ENCODE measurements at places on chromosomes 7 and 10.

GRCh38 chr10:30510932-30511700, 77.1 kb downstream of the MAP3K8 start:
- DNase-seq = no peak

DNA sequence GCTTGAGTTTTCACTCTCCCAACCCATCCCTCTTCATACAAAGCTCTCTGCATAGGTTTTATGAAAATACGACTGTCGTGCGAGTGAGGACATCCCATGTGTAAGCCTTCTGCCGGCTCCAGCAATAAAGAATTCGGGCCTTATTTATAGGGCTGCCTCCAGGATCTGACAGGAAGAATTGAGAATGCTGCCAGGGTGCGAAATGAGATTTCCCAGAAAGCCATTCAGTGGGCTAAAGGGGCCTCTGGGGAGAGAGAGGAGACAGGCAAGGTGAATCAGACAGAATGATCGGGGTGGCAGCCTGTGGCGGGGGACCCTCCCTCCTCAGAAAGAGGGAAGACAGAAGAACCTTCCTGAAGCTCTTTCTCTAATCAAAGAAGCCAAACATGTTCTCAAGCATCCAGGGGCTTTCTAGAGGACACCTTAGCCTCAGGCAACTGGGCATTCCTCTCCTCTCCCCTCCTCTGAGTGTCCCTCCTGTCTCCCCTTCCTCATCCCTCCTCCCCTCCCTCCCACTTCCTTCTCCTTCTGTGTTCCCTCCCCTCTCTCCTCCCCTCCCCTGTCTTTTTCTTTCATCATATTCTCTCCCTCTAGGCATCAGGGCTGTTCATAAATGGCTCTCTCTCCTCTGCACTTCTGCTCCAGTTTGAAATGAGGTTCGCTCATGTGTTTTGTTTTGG, 410.9 kb downstream of the TYW1 start:
- no peak for DNase-seq

- DNase-seq = no peak
Observed at GRCh38 chr7:23024454-23024853, 10.5 kb upstream of the HYCC1 start.

DNA sequence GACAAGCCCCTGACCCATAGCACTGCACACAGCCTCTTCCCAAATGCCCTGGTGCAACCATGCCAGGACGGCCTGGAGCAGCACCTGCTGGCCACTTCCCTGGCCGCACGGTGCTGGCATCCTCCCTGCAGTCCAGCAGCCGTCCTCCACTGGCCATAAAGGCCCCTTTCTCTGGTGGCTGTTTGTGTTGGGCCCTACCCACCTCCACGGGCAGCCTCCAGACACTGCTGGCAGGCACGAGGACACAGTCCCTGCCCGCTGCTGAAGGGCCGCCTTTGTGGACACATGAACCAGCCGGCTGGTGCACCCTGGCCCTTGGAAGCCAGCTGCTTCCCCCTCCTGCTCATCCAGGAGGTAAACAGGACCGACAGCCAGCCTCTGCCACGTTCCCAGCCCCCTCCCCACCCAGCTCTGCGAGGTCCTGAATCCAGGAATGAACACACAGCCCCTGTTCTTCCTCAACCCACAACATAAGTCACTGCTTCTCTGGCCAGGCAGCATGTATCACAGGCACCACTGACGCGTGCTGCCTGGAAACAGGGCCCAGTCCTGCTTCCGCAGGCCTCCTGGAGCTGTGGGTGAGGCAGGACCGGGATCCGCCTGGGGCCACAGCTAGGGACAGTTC, 43.8 kb downstream of the SPOCK2 start:
- DNase-seq = no peak

GRCh38 chr10:492836-493235, 196.6 kb downstream of the DIP2C start:
- no peak for DNase-seq

DNA sequence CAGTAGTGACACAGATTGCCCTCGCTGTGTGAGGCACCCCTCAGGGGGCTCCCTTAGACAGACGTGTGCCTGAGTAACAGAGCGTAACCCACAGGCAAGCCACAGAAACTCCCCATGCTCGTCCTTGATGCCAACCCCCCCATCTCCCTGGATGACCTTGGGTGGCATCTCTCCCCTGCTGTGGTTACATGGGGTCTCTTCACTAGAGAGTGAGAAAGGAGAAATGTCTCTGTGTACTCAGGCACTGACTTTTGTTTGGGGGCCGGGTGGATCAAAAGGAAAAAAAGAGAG, 1.1 kb upstream of the ASB10 start:
- DNase-seq = no peak

- no peak for DNase-seq
Observed at GRCh38 chr7:118418433-118418832, 193.9 kb downstream of the ANKRD7 start.

GRCh38 chr10:72263613-72264241, 10.0 kb upstream of the DDIT4 start:
- DNase-seq = no peak

DNA sequence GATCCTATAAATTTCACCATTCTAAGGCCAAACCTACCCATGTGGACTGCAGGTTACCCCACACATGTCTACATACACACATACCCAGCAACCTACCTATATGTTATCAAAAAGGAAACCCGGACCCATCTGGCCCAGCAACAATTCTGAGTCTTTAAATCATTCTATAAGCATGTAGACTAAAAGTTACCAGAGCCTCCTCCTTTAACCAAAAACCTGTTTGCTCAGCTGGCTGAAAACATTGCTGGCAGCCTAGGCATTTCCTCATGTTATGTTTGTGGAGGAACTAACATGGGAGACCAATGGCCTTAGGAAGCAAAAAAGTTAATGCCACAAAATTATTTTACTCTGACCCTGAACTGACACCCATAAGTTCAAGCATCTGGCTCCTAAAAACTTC, 5.3 kb upstream of the ADCK2 start:
- no peak for DNase-seq

DNA sequence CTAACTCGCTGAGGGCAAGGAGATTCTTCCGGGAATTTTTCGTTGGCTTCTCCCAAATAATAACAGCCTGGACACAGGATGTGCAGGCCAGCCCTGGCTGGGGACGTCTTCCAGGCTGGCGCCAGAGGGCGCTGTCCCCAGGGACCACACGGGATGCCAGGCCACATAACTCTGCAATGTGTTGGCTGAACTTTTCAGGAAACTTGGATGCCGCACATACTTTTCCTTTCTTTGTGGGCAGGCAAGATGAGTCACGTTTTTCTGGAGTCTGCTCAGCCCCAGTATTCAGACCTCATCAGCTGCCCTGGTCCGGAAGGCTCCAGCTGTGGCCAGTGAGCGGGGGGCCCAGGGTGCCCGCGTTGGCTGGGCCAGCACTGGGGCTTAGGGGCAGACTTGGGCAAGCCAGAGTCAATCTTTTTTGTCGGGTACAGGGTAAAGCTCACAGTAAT, 122.7 kb downstream of the PRKAG2 start:
- no peak for DNase-seq

GRCh38 chr10:30903397-30904138, 128.1 kb downstream of the ZNF438 start:
- no peak for DNase-seq

GRCh38 chr7:149627911-149628310, 130.3 kb upstream of the ZNF746 start:
- no peak for DNase-seq

DNA sequence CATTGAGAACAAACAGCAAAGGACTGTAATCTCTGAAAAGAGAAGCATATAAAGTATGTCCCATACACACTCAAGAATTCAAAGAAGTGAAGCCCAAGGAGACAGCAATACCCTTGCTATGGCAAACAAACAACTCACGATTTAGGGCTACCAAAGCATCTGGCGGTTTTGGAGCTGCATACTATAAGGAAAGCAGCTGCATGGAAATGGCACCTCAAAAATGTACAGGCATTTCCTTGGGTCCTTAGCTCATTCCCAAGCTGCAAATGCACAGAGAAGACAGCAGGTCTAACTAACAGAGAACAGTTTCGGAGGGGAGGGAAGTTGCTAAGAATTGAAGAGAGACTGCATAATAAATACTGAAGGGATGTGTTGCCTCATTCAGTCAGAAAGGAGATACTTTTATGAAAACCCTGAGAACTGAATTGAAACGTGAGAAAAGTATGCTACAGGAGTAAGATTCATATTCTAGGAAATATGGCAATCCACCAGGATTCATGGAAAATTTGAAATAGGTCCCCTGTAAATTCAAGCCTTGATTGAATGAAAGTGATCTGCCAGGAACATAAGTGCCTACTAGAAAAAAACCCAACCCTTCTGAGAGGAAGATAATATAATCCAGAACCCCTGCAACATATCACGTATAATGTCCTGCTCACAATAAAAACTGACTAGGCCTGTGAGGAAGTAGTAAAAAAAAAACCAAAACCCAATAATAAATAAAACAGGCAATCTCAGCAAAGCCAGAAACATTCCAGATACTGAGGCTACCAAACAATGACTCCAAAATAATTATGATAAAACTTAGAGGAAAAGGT, 36.4 kb downstream of the CUBN start:
- DNase-seq = no peak

GRCh38 chr7:2038931-2039728, 193.6 kb downstream of the MAD1L1 start:
- DNase-seq = no peak
